Natural killer cell treated with Interleukin-12 subunit alpha and Interleukin-12 subunit beta and Interleukin-15 and Interleukin-18, amount 100 ng/mL, for 72 hours (primary cell): ENCODE measurements at places on chromosomes 2 and 18. TPM values are rescaled to one million over a fixed set of nuclear protein-coding genes. Genes with fewer than 3 reads are reported as not detected.

GRCh38 chr2:239959059-239959971, 65.8 kb downstream of the NDUFA10 start:
- no peaks in the 10 kb centered on the region for H3K36me3 ChIP-seq
- no peak overlapping the region for H3K4me3 ChIP-seq
- H3K27ac ChIP-seq = no peak overlapping the region
- peaks cover 4% of the 10 kb centered on the region for H3K4me1 ChIP-seq
- no peaks in the 10 kb centered on the region for H3K27me3 ChIP-seq

GRCh38 chr18:55235094-55235461, 275.8 kb upstream of the CCDC68 start:
- DNase-seq = no peak
- no peaks in the 10 kb centered on the region for H3K36me3 ChIP-seq
- H3K4me1 ChIP-seq = peaks cover 5% of the 10 kb centered on the region
- no peak overlapping the region for H3K4me3 ChIP-seq

GRCh38 chr18:22169889-22170420, 566 bp downstream of the GATA6 start:
- H3K27ac ChIP-seq = no peak overlapping the region
- DNase-seq = no peak
- peaks cover 46% of the 10 kb centered on the region for H3K27me3 ChIP-seq

GRCh38 chr2:104501342-104501741, 352.6 kb upstream of the POU3F3 start:
- DNase-seq = no peak
- no peak overlapping the region for H3K27ac ChIP-seq
- peaks cover 11% of the 10 kb centered on the region for H3K27me3 ChIP-seq
- no peak overlapping the region for H3K4me3 ChIP-seq
- H3K4me1 ChIP-seq = no peaks in the 10 kb centered on the region
- H3K36me3 ChIP-seq = no peaks in the 10 kb centered on the region

DNA sequence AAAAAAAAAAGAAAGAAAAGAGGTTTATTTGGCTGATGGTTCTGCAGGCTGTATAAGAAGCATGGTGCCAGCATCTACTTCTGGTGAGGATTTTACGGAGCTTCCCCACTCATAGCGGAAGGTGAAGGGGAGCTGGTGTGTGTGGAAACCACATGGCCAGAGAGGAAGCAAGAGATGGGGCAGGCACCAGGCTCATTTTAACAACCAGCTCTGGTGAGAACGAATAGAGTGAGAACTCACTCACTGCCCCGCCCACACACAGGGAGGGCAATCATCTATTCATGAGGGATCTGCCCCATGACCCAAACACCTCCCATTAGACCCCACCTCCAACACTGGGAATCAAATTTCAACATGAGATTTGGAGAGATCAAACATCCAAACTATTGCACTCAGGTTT, 68.5 kb downstream of the MOGAT1 start:
- H3K27me3 ChIP-seq = peaks cover 27% of the 10 kb centered on the region
- H3K36me3 ChIP-seq = no peaks in the 10 kb centered on the region
- H3K4me1 ChIP-seq = peaks cover 10% of the 10 kb centered on the region
- H3K4me3 ChIP-seq = no peak overlapping the region

DNA sequence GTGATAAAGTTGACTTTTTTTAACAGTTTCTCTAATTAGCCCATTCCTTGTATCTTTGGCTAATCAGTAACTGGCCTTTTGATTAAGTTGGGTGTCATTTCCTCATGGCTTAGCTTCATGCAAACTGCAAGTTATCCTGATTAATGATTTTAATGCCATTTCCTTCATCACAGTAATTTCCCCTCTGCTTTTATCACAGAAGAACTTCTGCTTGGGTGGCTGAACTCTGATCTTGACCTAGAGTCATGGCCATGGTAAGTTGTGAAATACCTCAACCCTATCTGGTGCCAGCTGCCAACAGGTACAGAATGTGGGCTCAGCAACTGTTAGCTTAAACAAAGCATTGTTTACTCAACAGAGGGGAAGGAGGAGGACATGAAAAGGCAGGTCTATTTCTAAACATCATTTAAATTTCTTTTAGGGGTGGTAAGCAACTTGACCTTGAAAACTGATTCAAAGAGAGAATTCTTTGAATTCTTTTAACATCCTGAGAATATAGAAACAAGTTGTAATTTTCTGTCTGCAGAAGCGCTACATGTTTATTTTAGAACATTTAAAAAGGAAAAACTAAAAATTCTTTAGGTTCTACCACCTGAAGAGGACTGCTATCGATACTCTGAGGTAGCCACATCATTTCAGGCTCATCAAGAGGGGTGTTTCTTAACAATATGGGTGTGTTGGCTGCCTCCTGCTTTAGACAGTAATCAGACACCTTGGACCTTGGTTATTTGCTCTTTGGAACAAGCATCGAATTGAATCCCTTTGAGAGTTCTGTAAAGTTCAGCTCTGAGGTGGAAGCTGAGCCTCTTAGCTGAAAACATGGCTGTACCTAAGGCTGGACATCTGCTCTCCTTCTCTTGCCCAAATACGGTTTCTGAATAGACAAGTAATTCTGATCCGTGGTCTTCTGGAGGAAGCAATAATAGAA, 39.7 kb downstream of the ANXA4 start:
- H3K27ac ChIP-seq = no peak overlapping the region
- H3K4me1 ChIP-seq = peaks cover 6% of the 10 kb centered on the region
- H3K27me3 ChIP-seq = no peaks in the 10 kb centered on the region
- no peaks in the 10 kb centered on the region for H3K36me3 ChIP-seq
- DNase-seq = no peak
- no peak overlapping the region for H3K4me3 ChIP-seq

DNA sequence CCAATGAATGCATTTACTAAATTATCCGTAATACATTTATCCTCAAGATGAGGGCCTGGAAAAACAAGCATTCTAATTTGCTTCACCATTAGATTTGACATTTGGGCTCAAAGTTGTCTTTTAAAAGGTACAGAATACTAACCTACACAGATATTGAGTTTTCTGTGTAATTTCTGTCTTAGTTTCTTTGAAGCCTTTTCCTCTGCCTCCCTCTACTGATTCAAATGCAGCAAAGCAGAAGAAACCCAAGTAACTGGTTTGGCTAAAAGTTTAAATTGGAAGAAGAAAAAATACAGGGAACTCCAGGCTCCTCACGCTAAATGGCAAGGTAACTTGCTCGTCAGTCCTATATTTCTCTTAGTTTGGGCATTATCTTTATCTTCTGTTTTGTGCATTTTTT, 53.3 kb upstream of the SLC5A7 start:
- H3K4me3 ChIP-seq = no peak overlapping the region
- H3K4me1 ChIP-seq = no peaks in the 10 kb centered on the region
- no peak for DNase-seq
- no peaks in the 10 kb centered on the region for H3K36me3 ChIP-seq
- H3K27me3 ChIP-seq = peaks cover 12% of the 10 kb centered on the region

DNA sequence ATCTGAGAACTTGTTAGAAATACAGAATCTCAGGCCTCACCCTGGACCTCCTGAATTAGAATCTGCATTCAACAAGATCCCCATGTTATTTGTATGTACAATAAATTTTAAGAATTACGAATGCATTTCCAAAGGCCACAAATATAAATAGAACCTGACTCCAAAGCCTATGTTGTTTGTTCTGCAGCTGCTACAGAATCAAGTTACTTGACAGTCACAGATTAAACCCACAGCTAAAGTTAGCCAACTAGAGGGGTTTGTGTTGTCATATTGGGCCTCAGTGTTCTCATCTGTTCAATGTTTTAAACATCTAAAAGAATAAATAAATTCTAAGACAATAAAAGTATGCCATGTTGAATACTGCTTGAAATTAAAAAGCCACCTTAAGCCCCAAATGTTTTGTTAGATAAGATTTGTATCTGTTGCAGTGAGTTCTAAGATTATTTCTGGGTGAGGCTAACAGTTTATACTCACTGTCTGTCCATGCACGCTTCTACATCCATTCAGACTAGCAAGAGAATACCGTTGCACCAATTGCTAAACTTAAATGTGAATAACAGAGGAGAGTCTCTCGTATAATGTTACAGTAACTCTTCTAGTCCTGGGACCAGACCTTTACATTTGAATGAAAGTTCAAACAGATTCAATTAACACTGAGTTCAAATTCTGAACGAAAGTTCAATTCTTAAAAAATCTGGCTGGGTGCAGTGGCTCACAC, 200.4 kb downstream of the MEMO1 start:
- H3K4me1 ChIP-seq = peaks cover 12% of the 10 kb centered on the region
- DNase-seq = no peak
- H3K27ac ChIP-seq = no peak overlapping the region
- no peaks in the 10 kb centered on the region for H3K36me3 ChIP-seq
- H3K27me3 ChIP-seq = no peaks in the 10 kb centered on the region
- H3K4me3 ChIP-seq = no peak overlapping the region

DNA sequence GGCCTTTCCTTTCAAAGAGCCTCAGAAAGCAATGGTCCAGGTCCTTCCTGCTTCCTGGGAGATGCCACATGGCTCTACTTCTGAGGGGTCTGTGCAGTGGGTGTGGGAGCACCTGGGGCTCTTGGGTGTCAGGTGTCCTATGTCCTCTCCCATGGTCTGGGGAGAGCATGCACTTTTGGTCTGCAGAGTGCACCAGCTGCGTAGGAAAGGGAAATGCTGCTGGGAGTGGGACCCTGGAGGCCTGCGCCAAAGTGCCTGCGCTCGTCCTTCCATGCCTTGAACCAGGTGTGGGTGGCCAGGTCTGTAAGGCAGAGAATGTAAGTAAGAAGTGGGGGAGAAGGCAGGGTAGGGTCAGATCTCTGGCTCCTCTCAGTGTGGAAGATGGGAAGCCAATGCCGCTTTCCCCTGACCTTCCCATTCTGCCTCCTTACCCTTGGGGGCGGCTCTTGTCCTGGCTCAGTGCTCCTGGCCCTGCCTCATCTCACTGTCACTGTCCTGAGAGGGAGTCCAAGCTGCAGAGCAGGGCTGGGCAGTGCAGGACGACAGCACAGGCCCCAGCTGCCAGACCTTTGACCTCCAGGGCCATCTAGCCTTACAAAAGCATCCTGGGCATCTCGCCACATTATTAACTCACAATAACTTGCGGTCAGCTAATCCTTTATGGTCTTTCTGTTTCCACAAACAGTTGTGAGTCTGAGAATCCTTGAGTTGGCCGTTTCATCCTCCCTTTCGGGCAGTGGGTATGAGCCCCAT, 6.6 kb upstream of the PROM2 start:
- H3K4me1 ChIP-seq = no peaks in the 10 kb centered on the region
- no peaks in the 10 kb centered on the region for H3K36me3 ChIP-seq
- peaks cover 5% of the 10 kb centered on the region for H3K27me3 ChIP-seq
- H3K4me3 ChIP-seq = no peak overlapping the region
- no peak overlapping the region for H3K27ac ChIP-seq
- no peak for DNase-seq

DNA sequence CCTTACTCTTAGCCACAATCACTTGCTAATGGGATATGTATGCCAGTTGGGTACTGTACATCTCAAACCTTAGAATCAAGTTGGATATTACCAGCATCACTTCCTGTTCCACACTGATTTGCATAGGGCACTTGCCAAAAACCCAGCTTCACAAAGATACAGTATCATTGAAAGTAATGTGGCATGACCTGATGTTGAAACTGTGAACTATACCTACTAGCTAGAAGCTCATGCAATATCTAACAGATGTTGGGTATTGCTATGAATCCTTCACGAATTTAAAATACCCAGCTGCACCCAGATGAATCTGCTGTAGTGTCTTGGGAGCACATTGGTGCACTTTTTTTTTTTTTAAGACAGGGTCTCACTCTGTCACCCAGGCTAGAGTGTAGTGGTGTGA, 6.5 kb upstream of the STAMBP start:
- peaks cover 55% of the 10 kb centered on the region for H3K4me1 ChIP-seq
- H3K27ac ChIP-seq = peak overlapping the region; percentile 100
- peaks cover 6% of the 10 kb centered on the region for H3K27me3 ChIP-seq
- peak overlapping the region; percentile 80 for H3K4me3 ChIP-seq

- no peak overlapping the region for H3K4me3 ChIP-seq
- DNase-seq = no peak
- H3K4me1 ChIP-seq = no peaks in the 10 kb centered on the region
- H3K27me3 ChIP-seq = no peaks in the 10 kb centered on the region
- H3K27ac ChIP-seq = no peak overlapping the region
- H3K36me3 ChIP-seq = peaks cover 6% of the 10 kb centered on the region
Observed at GRCh38 chr2:163474319-163474744, 261.5 kb downstream of the FIGN start.

DNA sequence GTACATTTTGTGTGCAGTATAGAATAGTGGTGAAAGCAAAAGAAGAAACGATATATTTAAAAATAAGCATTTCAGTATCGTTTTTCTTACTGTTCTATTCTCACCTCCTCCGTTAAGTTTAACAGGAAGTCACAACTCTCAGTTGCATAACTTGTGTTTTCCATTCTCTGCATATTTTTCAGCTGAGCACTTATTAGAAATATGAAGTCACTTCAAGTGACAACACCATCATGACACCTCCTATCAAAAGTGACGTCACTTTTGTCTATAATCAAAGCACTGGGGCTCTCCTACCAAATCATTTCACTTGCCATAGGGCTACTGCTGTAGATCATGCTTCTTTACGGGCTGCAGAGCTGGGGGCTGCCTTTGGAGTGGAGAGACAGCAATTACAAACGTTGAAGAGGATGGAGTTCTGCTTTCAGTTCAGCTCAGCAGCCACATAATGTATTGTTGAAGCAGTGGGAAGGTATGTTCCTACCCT, 36.3 kb downstream of the STAT4 start:
- H3K4me3 ChIP-seq = peak overlapping the region; percentile 74
- peaks cover 25% of the 10 kb centered on the region for H3K36me3 ChIP-seq
- peak overlapping the region; percentile 90 for H3K27ac ChIP-seq

DNA sequence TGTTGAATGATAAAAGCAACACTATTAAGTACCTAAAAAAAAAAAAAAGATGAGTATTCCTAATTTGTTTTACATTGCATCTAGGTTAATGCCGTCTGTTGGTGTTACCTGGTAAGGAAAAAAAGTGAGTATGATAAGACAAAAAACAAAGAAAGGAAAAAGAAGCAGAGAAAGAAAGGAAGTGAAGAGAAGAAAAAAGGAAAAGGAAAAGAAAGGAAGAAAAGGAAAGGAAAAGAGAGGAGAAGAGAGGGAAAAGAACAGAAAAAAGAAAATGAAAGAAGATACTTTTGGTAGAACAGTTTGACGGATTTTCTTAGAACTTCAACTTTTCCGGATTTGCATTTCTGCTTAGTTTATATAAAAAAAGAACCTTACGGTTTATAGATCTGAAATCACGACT, 387.9 kb downstream of the METTL4 start:
- no peaks in the 10 kb centered on the region for H3K4me1 ChIP-seq
- no peak overlapping the region for H3K4me3 ChIP-seq
- no peaks in the 10 kb centered on the region for H3K36me3 ChIP-seq
- no peaks in the 10 kb centered on the region for H3K27me3 ChIP-seq

DNA sequence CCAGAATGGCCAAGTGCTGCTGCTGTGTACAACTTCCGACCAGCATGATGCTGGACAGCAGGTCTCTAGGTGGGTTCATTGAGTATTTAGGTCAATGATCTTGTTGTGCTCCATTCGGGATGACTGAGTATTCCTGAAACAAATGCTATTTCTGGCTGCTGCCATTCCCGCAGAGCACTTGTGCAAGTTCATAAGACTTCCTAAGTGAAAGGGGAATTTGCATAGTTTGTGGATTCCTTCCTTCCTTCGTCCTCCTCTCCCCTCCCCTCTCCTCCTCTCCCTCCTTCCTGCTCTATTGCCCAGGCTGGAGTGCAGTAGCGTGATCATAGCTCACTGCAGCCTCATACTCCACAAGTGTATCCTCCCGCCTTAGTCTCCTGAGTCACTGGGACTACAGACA, 40.4 kb downstream of the LDLRAD4 start:
- no peaks in the 10 kb centered on the region for H3K36me3 ChIP-seq
- no peak overlapping the region for H3K27ac ChIP-seq
- DNase-seq = no peak
- H3K4me1 ChIP-seq = peaks cover 7% of the 10 kb centered on the region
- H3K4me3 ChIP-seq = no peak overlapping the region
- H3K27me3 ChIP-seq = peaks cover 22% of the 10 kb centered on the region

The SLC11A1 gene
- total RNA-seq = not detected

The NCKAP5 gene
- not detected for total RNA-seq
